ENCODE measurements at places on chromosomes 13 and 19.

DNA sequence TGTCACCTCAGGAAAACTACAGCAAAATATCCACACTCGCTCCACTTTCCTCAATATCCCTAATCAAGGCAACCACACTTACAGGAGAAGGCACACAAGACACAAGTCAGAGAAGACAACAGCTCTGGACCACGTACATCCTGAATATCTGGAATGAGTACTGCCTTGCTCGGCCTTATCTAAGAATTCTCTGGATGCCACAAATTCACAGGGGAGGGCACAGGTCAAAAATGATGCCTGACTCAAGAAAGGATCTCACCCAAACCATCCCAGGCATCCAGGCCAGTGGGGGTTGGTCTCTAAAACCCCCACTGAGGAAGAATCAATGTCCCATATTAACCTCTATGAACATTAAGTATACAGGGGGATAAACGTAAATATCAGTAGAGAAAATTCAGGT lies 29.9 kb downstream of the ATP7B start:
- no peak for DNase-seq

GRCh38 chr13:47175172-47175866 lies 278.5 kb upstream of the HTR2A start:
- no peak for DNase-seq

DNA sequence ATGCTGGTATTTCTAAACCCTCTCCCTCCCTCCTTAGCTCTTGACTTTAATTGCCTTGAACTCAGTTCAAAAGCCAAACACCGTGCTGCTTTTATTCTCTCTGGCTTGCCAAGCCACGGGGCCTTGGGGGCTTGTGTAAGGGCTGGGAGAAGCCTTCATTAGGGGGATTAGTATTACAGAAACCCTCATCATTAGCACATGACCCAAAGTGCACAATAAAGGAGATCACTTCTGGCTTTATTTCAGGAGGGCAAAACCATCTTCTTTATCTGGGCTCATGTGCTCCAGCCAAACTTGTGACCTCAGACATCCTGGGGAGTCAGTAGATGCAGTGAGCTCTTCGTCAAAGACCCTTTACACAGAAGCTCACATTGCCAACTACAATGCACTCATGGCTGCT lies at the start of gene DCT:
DCT (minus strand) TSS at position 67 of the 400 bp plus-strand sequence. CDS start 427 bp downstream, outside the sequence.
- DNase-seq = no peak

DNA sequence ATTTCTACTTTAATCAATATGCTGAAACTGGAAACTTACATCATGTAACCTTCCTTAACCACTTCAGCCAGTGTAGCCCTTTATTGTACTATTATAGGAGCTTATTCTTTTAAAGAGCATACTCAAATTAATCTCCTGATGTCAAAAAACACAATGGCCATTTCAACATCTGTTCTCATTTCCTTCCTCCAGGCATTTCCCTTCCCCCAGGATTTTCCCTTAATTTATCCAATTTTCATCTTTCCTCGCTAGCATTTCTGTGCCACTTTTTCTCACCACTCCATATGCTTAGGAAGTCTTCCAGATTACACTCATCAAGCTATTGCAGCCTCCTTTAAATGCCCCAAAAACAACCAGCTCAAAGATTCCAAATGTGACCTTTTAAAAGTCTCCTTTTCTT lies 265.0 kb downstream of the PCDH9 start:
- no peak for DNase-seq

- DNase-seq = no peak
Observed at GRCh38 chr13:106088085-106088484, 447.4 kb downstream of the EFNB2 start.

DNA sequence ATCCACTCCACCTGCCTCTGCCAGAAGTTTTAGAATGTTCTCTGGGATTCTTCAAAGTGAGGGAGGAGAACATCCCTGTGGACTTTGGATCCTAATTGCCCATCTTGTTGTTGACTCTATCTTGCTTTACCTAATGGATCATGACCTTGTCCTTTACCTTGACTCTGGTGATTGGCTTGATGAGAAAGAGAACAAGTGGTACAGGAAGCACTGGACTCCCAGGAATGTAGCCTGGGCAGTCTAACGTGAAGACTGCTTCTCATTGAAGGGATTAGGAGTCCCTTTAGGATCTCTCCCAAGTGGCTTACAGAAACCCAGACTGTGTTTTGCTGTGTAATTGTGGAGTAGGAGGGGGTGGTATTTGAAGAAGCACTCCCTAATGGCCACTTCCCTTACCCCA lies 63.9 kb downstream of the SLC10A2 start:
- no peak for DNase-seq

- DNase-seq = no peak
Observed at GRCh38 chr19:8361921-8362793, 1.8 kb upstream of the ANGPTL4 start.

- DNase-seq = no peak
Observed at GRCh38 chr19:3780786-3781304, 5.3 kb downstream of the MATK start.

DNA sequence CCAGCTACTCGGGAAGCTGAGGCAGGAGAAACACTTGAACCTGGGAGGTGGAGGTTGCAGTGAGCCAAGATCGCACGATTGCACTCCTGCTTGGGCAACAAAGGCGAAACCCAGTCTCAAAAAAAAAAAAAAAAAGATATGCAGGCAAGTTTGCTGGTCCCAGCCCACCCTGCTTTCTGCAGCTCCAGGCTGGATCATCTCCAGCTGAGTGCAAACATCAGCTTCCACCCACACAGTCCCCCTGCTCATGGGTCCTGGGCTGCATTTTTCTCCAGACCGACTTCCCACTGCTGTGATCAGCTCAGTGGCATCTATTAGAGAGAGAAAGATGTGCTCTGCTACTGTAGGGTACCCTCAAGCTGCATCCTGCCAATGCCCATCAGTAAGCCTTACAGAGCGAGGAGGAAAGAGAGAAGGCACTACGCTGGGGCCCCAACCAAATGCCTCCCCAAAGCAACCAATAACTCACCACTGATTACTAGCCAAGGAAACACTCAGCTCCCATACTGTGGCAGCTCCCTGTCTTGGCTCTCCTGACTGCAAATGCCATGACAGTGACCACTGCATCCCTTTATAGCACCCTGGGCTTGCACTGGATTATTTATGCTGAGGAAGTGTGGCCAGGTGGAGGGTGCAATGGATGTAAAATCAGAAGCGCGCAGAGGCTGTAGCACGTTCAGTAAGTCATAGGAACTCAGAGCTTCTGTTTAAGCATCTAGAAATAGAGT lies 170.9 kb upstream of the ZNF507 start:
- no peak for DNase-seq

DNA sequence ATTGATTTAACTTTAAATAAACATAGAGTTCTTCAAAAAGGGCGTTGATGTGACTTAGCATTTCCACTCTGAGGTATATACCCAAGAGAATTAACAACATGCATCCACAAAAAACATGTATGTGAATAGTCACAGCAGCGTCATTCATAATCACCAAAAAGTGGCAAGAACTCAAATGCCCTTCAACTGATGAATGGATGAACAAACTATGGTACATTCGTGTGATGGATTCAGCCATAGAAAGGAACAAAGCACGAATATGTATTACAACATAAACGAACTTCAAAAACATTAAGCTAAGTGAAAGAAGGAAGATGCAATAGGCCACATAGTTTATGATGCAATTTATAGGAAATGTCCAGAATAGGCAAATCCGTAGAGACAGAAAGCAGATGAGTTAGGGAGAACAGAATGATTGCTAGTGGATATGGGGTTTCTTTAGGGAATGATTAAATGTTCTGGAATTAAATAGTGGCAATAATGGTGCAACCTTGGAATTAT lies 72.3 kb upstream of the UQCRFS1 start:
- DNase-seq = no peak

GRCh38 chr19:8665468-8666213 lies 33.0 kb downstream of the ACTL9 start:
- no peak for DNase-seq

- DNase-seq = no peak
Observed at GRCh38 chr13:96130818-96131340, 41.0 kb downstream of the HS6ST3 start.

DNA sequence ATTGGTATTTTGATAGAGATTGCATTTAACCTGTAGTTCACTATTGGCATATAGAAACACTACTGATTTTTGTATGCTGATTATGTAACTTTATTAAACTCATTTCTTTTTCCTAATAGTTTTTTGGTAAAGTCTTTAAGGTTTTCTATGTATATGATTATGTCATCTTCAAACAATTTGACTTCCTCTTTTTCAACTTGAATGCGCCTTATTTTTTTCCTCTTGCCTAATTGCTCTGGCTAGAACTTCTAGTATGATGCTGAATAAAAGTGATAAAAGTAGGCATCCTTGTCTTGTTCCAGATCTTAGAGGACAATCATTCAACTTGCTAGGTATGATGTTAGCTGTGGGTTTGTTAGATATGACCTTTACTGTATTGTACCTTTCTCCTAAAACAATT lies 1034.9 kb downstream of the PCDH9 start:
- DNase-seq = no peak

- no peak for DNase-seq
Observed at GRCh38 chr13:110284779-110285484, 22.0 kb downstream of the COL4A1 start.

DNA sequence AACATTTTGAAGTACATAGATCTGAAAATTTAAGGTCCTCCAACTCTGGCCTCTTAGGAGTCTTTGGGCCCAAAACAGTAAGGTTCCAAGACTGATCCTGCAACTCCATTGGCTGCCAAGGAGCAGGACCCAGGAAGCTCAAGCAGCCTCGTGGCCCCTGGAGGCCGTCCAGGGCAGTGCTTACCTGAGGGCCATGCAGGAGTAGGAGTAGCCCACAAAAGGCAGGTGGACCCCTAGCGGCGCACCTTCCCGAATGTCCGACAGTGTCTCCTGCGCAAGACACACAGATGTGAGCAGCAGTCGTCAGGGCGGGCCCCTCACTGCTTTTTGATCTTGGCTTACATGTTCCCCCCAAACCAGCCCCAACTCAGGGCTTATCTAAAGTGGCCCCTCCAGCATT lies 5.7 kb upstream of the SIX5 start:
- no peak for DNase-seq

DNA sequence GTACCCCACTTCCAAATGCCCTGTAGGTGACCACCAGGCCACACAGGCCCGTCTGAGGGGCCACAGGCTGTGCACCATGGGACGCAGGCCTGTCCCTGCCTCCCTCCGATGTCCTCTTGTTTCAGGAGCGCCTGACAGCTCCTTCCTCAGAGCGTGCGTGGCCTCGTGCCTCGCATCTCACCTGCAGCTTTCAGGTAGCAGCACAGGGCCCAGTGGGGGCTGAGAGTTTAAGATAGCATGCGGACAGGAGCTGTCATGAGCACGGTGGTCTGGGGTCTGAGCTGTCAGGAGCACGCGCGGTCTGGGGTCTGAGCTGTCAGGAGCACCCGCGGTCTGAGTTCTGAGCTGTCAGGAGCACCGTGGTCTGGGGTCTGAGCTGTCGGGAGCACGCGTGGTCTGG lies 40.1 kb downstream of the GAS6 start:
- DNase-seq = no peak

GRCh38 chr13:25752957-25753551 lies 298.8 kb downstream of the SHISA2 start:
- DNase-seq = no peak

GRCh38 chr19:4120559-4121272 lies 3.2 kb downstream of the MAP2K2 start:
- DNase-seq = no peak

Measured in activated gamma-delta T cell (primary cell).